ENCODE measurements at places on chromosomes 3 and 15.

DNA sequence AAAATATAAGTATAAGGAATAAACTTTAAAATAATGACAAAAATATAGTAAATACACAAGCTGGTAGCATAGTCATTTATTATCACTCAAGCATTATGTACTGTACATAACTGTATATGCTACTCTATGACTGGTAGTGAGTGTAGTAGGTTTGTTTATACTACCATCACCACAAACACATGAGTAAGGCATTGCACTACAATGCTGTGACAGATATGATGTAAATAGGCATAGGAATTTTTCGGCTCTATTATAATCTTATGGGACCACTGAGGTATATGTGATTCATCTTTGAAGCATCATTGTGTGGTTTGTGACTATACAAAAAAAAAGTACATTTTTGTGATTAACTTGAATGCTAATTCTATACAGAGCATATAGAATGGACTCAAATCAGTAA, 35.3 kb upstream of the FBN1 start:
- DNase-seq, result no peak

- DNase-seq, result no peak
These were observed 16.4 kb downstream of the EFCC1 start for GRCh38 chr3:129017484-129017899.

DNA sequence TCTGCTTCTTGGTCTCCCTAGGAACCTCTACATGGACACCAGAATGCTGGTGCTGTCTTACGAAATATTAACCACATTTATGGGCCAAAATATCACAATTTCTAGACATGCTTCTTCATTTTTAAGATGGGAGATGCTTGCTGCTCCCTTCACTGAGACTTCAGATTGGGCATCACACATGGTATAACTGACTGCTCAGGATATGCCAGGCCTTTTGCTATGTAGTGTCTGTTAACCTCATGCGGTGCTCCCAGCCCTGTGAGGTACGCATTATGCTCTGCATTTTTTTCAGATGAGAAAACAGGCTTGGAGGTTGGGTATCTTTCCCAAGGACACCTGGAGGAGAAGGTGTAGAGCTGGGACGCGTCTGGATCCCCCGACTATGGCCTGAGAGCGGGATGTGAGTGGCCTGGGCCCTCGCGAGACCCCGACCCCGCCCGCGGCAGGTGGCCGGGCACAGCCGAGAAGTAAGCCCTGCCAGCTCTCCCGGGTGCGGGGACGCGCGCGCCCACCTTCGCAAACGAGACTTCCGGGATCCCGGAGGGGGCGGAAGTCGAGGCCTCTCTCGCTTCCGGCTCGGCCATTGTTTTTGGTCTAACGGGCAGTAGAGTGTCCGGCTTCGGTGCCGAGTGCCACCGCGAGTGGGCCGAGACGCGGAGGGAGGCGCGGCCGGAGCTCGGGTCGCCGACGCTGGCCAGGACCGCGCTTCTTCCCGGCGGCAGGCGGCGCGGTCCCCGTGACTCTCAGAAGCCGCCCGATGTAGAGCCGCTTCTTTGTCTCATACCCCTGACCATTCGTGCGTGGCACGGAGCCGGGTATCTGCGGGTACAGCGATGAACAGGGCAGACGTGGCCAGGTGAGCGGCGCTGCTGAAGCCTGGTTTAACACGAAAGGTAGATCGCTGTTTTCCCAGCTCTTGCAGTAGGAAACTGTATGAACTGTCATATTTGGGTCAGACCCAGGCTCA, at the start of gene ZKSCAN7:
ZKSCAN7 (plus strand) TSS at position 568 of the 967 bp plus-strand sequence. CDS start 1,855 bp downstream, outside the sequence.
- peak; percentile 17 for DNase-seq

DNA sequence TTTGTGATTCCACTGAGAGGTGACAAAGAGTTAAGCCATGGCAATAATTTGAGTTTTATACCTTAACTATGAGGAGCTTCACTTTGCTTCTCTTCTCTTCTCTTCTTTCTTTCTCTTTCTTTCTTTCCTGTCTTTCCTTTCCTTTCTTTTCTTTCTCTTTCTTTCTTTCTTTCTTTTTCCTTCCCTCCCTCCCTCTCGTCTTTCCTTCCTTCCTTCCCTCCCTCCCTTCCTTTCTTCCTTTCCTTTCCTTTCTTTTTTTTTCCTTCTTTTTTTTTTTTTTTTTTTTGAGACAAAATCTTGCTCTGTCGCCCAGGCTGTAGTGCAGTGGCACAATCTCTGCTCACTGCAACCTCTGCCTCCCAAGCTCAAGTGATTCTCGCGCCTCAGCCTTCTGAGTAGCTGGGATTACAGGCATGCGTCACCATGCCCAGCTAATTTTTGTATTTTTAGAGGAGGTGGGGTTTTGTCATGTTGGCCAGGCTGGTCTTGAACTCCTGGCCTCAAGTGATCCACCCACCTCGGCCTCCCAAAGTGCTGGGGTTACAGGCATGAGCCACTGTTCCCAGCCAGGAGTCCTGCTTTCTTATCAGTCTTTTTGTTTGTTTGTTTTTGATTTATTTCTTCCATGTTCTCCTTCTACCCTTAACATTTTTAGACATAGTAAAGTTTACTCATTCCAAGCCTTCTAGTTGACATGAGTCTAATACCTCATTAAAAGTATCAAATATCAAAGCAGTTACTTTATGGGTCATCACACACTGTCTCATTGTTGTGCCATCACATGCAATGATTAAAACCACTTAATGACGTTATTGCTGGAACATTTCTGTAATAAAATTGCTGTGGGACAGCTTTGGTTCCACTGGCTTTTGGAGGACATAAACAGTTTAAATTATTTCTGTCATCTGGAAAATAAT, 29.9 kb downstream of the SLC49A4 start:
- no peak for DNase-seq

GRCh38 chr3:15685927-15686326, 84.4 kb downstream of the BTD start:
- DNase-seq, result no peak

GRCh38 chr3:33074217-33075067, 22.5 kb downstream of the GLB1 start:
- no peak for DNase-seq

GRCh38 chr15:60134609-60135008, 130.5 kb downstream of the FOXB1 start:
- no peak for DNase-seq

- no peak for DNase-seq
These were observed 29.7 kb downstream of the SEMA7A start for GRCh38 chr15:74403991-74404563.

DNA sequence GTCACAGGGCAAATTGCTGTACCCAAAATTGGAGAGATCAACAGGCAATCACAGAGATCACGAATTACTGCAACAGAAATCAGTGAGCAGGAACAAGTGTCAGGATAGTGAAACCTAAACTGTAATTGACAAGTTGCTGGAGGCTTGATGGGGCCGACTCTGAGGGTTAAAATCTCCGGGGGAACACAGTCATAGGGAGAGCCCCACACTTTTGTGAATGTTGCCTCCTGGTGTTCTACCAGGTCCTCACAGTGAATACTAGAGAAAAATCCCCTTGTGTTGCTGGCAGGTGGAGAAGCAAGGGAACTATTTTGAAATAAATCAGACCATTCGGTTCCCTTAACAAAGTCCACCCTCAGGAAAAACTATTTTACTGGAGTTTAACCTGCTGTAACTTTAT, 697.5 kb upstream of the CBLB start:
- no peak for DNase-seq

DNA sequence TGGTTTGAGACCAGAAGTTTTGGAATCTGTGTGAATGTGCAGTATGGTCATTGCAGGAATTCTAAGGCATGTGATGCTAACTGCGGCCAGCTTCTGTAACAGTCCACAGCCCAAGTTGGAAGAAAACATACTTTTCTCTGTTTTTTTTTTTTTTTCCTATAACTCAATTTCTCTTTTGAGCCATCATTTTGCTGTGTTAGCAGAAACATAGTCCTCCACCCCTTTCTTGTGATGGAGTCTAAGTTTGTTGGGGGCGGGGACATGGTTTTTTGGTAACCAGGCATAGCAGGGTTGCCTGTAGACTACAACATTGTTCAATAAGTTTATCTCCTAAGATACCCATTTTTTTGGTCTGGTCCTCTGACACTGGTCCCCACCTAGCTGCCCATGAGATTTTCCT, 223.2 kb upstream of the ONECUT1 start:
- DNase-seq, result no peak

DNA sequence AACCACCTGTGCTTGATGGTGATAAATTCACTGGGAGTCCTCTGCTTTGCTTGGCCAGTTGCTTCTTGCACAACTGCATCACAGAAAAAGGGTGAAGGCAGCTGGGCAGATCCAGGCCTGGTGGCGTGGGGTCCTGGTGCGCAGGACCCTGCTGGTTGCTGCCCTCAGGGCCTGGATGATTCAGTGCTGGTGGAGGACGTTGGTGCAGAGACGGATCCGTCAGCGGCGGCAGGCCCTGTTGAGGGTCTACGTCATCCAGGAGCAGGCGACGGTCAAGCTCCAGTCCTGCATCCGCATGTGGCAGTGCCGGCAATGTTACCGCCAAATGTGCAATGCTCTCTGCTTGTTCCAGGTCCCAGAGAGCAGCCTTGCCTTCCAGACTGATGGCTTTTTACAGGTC, 31.1 kb upstream of the IQCF2 start:
- DNase-seq, result no peak

All from brain pericyte (primary cell).